DMS153 (cell line): ENCODE measurements at places on chromosomes 3 and 15.

DNA sequence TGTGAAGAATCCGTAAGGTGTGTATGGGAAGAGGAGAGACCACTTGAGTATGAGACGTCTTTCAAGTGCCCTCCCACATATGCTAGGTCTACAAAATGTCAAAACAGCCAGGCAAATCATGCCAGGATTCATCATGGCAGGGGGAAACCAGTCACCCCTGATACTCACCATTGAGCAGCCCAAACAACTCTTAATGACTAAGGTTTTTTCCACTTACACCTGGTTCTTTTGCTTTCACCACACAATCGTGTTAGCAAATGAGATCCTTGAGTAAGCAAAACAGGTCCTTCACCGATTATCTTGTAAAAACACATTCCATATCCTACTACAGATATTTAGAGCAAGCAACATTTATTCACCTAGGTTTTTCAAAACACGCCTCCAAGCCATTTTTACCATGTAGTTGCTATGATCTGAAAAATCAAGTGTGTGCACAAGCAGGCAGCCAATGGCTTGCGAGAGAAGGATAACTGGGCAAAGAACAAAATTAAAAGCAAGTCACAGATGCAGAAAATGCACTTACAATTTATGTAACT lies 177.5 kb upstream of the LPP start:
- DNase-seq = no peak

- no peak for DNase-seq
These were observed 103.1 kb upstream of the PTX3 start for GRCh38 chr3:157333551-157333991.

- no peak for DNase-seq
These were observed 4.2 kb upstream of the CCR2 start for GRCh38 chr3:46349484-46350261.

GRCh38 chr3:74066456-74066855 lies 441.7 kb upstream of the PDZRN3 start:
- DNase-seq = no peak

DNA sequence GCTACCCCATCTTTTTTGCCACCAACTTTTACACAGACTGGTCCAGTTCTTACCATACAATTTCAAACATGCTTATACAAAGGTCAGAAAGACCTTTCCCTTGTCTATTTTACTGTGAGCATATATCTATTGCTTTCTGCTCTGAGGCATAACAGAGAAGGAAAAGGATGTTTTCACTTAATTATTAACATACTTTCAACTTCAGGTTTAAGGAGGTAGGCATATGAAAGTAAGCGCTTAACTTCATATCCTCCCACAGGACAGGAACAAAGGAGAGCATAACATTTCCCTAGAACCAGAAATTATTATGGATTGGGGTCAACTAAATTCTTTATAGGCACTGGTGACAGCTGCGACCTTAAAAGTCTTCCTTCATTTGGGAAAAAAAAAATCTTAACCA lies 1.1 kb downstream of the MYEF2 start:
- DNase-seq = no peak

- peak; percentile 56 for DNase-seq
These were observed at the start of gene LPP for GRCh38 chr3:188154014-188154808. LPP (plus strand) TSS chr3:188154157; CDS start chr3:188406121, 251,964 bp downstream.

DNA sequence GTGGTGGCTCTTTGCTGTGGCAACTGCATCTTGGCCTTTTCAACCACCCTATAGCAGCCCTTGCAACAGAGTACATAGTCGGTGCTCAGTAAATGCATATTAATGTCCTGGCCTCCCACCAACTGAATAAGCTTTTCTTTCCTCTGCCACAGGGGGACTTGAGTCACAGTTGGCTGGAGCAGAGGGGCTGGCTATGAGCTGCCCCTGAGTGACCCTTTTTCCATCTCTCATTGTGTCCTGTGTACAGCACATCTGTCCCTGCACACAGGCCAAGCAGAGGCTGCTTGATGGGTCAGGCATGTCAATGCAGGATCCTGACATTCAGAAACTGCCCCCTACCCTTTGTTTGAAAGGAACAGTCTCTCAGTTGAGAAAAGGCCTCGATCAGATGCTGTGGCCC lies 22.4 kb downstream of the SPSB4 start:
- no peak for DNase-seq
